ENCODE measurements at places on chromosomes 3 and 15.

DNA sequence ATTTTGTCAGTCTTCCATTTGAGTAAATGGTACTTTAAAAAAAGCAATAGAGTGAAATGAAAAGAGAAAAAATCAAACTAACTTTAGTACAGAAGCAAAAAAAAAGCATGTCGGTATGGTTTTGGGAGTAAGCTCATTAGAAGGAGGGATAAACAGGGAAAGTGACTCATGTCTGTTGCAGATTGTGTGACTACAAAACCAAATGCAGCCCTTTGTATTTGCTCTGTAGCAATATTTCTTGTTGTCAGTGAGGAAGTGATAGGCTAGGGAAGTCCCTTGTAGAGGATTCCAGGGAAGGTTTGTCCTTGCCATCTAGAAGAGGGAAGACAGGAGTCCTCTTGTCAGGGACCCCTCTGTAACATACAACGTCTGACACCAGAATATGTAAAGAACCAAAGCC lies 150.5 kb upstream of the POU1F1 start:
- no peaks in the 10 kb centered on the region for H3K27me3 ChIP-seq
- H3K4me1 ChIP-seq: no peaks in the 10 kb centered on the region
- no peaks in the 10 kb centered on the region for H3K36me3 ChIP-seq
- no peak overlapping the region for H3K27ac ChIP-seq

DNA sequence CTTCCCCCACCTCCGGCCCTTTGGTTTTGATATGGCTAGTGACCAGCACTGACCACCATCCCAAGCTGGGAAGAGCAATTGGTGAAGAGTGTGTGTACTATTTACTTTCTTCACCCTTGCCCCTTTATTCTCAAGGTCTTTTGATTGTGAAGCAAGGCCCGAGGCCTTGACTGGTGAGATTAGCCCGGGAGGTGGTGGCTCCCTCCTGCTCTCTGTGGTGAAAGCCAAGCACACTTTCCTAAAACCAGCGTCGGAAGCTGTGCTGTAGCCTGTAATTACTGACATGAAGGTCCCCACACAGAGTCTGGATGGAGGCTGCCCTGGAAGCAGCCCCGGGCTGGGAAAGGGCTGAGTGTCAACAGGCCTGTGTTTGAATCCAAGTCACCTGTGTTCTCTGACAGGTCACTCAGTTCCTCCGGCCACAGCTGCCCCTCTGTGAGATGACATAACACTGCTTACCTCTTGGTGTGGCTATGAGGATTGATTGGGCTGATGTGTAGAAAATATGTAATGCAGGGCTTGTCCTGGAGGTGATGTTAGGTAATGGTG lies 60.5 kb upstream of the PRR23C start:
- H3K4me1 ChIP-seq: no peaks in the 10 kb centered on the region
- no peak overlapping the region for H3K27ac ChIP-seq

DNA sequence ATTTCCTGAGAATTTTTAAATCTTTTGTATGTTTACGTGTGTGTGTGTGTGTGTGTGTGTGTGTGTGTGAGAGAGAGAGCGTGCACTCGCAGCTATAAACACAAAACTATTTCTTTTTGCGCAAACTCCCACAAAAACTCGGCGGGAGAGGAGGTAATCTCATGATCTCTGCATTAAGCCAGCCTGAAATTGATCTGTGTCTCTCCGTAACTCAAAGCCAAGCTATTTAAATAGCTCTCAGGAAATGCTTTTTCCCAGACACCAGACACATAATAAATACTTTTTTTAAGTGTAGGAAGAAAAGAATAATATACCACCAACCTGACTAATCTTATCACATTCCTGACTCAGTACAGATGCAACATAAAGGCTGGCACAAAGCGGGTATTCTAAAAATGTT lies 226.8 kb downstream of the MAGI1 start:
- H3K4me3 ChIP-seq: no peak overlapping the region
- H3K36me3 ChIP-seq: no peaks in the 10 kb centered on the region
- no peak for DNase-seq
- no peaks in the 10 kb centered on the region for H3K27me3 ChIP-seq
- no peak overlapping the region for H3K27ac ChIP-seq
- H3K4me1 ChIP-seq: no peaks in the 10 kb centered on the region

DNA sequence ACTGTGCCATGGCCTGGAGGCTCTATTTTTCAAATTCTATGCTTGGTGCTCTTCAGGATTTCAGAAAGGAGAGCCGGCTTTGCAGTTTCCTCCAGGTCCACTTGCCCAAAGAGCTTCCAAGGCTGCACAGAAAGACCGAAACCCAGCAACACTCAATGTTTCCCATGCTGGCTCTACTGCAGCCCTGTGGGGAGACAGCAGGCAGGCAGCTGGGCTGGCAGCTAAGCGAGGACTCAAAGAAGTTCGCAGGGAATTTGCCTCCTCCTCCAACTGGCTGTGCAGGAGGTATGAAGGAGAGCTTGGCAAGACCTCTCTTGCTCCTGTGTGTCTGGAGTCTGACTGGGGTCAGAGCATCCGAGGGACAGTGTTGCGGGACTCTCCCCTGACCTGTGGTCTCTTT lies 17.4 kb upstream of the ITGA11 start:
- no peaks in the 10 kb centered on the region for H3K36me3 ChIP-seq
- H3K27ac ChIP-seq: no peak overlapping the region
- no peak for DNase-seq
- H3K4me3 ChIP-seq: no peak overlapping the region
- H3K27me3 ChIP-seq: peaks cover 31% of the 10 kb centered on the region

DNA sequence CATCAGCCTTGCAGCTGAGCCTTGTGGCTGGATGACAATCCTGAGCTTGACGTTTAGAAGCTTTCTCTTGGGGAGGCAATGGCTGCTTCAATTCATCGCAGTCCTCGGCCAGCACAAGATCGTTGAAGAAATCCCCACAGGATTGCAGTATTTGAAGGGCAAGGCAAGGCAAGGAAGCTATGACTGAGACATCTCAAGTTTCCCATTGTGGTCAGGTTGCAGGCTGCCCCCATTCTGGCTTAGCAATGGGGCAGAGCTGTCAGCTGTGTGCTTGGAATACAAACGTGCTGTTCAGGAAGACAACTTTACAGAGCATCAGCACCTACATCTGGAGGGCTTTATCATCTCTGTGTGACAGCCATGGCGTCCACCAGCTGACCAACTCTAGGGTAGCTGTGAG lies 275.9 kb upstream of the TBL1XR1 start:
- H3K36me3 ChIP-seq: no peaks in the 10 kb centered on the region
- no peaks in the 10 kb centered on the region for H3K27me3 ChIP-seq
- H3K4me1 ChIP-seq: no peaks in the 10 kb centered on the region
- no peak overlapping the region for H3K4me3 ChIP-seq
- no peak for DNase-seq

GRCh38 chr15:90641581-90642463 lies 75.3 kb upstream of the BLM start:
- no peak overlapping the region for H3K4me3 ChIP-seq
- no peaks in the 10 kb centered on the region for H3K4me1 ChIP-seq
- peaks cover 26% of the 10 kb centered on the region for H3K36me3 ChIP-seq
- no peak overlapping the region for H3K27ac ChIP-seq
- H3K27me3 ChIP-seq: no peaks in the 10 kb centered on the region
- DNase-seq: no peak

GRCh38 chr3:73657186-73657585 lies 32.4 kb upstream of the PDZRN3 start:
- H3K4me1 ChIP-seq: no peaks in the 10 kb centered on the region
- H3K27me3 ChIP-seq: no peaks in the 10 kb centered on the region
- no peaks in the 10 kb centered on the region for H3K36me3 ChIP-seq
- H3K27ac ChIP-seq: no peak overlapping the region
- DNase-seq: no peak

DNA sequence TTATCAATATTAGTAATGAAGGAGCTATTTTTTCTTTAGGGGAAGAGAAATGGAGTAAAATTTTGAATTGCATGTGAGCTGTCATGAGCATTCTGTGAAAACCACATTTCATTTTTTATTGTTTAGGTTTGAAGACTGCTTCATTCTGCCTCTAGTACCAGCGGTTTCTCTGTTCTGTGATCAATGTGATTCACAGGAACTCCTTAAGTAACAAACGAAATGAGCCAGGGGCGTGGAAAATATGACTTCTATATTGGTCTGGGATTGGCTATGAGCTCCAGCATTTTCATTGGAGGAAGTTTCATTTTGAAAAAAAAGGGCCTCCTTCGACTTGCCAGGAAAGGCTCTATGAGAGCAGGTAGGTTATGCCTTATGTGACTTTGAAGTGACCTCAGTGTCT lies 13.0 kb downstream of the NIPA2 start:
- peaks cover 35% of the 10 kb centered on the region for H3K4me1 ChIP-seq
- peaks cover 39% of the 10 kb centered on the region for H3K36me3 ChIP-seq
- H3K27ac ChIP-seq: peak overlapping the region; percentile 45
- no peak overlapping the region for H3K4me3 ChIP-seq

DNA sequence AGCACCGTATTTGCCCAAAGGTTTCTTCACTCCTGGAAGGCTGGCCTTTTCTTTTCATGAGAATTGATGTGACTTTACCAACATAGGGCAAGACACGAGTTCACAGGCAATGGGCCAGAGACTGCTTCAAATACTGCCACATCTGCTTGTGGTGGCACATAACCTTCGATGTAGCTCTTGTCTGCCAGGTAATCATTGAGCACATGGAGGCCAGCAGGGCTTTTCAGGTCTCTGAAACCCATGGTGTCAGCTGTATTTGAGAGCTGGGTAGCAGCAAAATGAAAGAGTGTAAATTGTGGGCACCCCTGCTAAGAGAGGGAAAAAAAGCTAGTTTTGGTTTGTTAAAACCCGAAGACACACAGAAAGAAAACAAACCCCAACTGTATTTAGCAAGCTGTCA lies 200.7 kb downstream of the NAALADL2 start:
- H3K27ac ChIP-seq: no peak overlapping the region
- no peaks in the 10 kb centered on the region for H3K27me3 ChIP-seq
- H3K4me1 ChIP-seq: no peaks in the 10 kb centered on the region
- H3K36me3 ChIP-seq: no peaks in the 10 kb centered on the region
- DNase-seq: no peak

DNA sequence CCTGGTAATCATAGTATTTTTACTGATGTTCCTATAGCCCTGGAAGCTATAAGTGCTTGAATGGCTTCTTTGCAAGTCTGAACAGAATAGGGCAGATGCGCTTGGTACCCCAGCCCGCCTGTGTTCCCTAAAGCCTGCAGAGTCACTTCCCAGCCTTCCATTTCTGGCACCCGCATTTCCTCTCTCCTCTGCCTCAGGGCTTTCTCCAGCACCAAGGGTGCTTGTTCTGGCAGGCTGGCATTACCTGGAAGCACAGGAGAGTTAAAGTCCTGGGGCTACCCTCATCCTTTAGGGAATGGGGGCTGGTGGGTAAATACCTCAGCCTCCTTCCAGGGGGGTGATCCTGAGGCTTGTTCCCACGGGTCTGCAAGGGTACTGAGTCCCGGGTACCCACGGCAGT lies 7.4 kb upstream of the CHRNA3 start:
- no peak overlapping the region for H3K4me3 ChIP-seq
- H3K27me3 ChIP-seq: peaks cover 26% of the 10 kb centered on the region
- no peak overlapping the region for H3K27ac ChIP-seq
- no peak for DNase-seq
- no peaks in the 10 kb centered on the region for H3K4me1 ChIP-seq

DNA sequence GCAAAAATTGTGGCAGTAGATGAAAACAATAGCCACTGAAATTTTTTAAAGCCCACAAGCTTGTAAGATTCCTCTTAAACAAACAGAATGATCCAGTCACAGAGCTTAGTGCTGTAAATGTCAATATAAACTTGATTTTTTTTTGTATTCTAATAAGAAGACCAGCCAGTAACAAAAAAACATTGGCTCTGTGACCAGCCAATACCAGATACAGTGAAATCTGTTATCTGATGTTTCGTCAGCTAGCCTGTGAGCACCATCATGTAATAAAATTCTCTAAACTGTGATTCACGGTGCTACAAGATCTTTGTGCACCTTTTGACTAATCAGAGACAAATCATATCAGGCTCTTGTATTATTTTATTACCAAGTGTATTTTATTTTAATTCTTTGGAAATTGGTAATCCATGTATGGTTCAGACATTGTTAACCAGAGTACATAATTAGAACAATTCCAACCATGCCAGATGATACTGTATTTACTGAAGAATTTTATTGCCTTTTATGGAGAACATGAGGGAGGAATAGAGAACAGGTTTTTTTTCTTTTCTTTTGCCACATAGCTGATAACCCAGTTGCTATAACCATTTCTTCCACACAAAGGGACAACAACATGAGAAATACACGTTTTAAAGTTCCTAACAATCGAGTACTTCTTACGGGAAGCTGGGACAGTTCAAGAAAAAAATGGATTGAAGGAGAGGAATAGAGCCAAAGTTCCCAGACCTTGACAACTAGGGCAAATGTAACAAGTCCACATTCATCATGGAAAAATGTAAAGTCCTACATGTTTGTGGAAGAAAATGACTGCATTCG lies 71.9 kb downstream of the FILIP1L start:
- H3K4me1 ChIP-seq: peaks cover 4% of the 10 kb centered on the region
- no peak overlapping the region for H3K27ac ChIP-seq
- no peak overlapping the region for H3K4me3 ChIP-seq
- H3K36me3 ChIP-seq: peaks cover 3% of the 10 kb centered on the region

DNA sequence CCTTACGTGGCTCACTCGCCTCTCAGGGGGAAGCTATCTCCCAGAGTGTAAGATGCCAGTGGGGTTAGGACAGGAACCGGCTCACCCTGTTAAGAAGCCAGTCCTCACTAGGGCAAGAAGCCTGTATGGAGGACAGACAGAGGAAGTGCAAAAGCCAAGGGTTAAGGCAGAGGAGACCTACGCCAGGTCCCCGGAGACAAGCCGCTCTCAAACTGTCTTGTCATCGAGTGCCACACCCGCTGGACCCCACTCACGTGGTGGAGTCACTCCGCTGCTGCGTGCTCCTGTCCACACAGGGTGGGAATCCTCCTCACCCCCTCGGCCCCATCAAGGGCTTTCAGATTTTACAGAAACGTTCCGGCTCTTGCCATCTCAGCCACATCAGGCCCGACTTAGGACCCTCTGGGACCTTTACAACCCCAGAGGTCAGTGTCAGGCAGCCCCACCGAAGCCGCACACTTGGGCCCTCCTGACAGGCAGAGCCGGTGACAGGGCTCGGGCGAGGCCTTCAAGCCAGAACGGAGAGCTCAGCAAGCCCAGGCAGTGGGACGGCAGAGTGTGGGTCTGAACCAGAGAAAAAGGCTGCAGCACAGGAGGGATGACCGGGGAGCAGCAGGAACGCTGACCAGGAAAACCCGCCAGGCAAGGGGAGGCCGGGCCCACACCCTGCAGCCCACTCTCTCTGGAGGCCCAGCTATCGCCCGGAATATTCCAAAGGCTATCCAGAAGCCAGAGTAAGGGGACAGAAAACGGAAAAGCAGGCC lies 61.7 kb downstream of the XXYLT1 start:
- no peak for DNase-seq
- H3K4me1 ChIP-seq: peaks cover 19% of the 10 kb centered on the region
- no peak overlapping the region for H3K27ac ChIP-seq
- H3K36me3 ChIP-seq: no peaks in the 10 kb centered on the region

DNA sequence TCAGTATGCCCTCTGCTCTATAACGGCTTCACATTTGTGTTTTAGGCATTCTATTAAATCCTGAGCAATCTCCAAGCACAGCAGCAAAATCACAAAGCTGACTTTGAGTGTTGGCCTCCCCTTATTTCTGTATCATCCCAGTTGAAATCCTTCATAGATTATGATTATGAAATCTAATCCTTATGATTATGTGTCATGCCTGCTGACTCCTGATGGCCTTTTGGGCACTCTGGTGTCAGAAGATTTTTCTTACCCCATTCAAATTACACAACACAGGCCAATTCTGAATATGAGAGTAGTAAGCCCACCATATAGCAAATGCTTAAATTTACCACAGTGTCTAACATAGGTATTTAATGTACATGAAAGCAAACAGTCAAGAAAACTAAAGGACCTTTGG lies 34.3 kb downstream of the CDV3 start:
- no peak overlapping the region for H3K27ac ChIP-seq
- peaks cover 52% of the 10 kb centered on the region for H3K36me3 ChIP-seq
- DNase-seq: no peak

GRCh38 chr3:69690-70089 lies 126.9 kb upstream of the CHL1 start:
- peaks cover 6% of the 10 kb centered on the region for H3K27me3 ChIP-seq
- H3K4me3 ChIP-seq: no peak overlapping the region
- no peaks in the 10 kb centered on the region for H3K36me3 ChIP-seq
- no peaks in the 10 kb centered on the region for H3K4me1 ChIP-seq
- H3K27ac ChIP-seq: no peak overlapping the region

Data from activated CD4-positive, alpha-beta memory T cell treated with anti-CD3 and anti-CD28 coated beads for 36 hours (primary cell).